H9 (cell line): ENCODE measurements at places on chromosomes 1 and 21. TPM values are rescaled to one million over a fixed set of nuclear protein-coding genes. Genes with fewer than 3 reads are reported as not detected.

Gene SLC30A2
- 0.35 TPM in 2 replicates for total RNA-seq

Gene RAB7B
- 0.68 and 0.83 TPM in 2 replicates for total RNA-seq

Gene LCE2C
- total RNA-seq: not detected in 2 replicates

Gene TRIM45
- 10.3 and 11.7 TPM in 2 replicates for total RNA-seq

Gene FCER1G
- total RNA-seq: 0.44 and 0.90 TPM in 2 replicates

Gene FCRL6
- not detected in 2 replicates for total RNA-seq

Gene LDLRAP1
- 15.7 and 18.9 TPM in 2 replicates for total RNA-seq

Gene SLC2A5
- total RNA-seq: not detected in 2 replicates

Gene LEMD1
- 11.8 and 11.9 TPM in 2 replicates for total RNA-seq

Gene FMO5
- 0.61 and 0.72 TPM in 2 replicates for total RNA-seq

Gene TSPAN1
- not detected in 2 replicates for total RNA-seq
